K562 (cell line): ENCODE measurements at places on chromosomes 16 and 17. TPM values are rescaled to one million over a fixed set of nuclear protein-coding genes. Genes with fewer than 3 reads are reported as not detected.

DNA sequence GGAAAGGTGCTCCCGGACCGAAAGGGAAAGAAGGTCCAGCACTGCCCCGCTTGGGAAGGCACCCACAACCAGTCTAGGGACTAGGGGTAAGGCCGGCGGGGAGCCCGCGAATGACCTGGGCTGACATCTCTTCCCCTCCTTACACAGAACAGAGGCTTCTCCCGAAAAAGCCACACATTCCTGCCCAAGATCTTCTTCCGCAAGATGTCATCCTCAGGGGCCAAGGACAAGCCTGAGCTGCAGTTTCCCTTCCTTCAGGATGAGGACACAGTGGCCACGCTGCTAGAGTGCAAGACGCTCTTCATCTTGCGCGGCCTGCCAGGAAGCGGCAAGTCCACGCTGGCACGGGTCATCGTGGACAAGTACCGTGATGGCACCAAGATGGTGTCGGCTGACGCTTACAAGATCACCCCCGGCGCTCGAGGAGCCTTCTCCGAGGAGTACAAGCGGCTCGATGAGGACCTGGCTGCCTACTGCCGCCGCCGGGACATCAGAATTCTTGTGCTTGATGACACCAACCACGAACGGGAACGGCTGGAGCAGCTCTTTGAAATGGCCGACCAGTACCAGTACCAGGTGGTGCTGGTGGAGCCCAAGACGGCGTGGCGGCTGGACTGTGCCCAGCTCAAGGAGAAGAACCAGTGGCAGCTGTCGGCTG, 1.5 kb downstream of the CNP start:
- no peak for DNase-seq

The SLC13A5 gene
- polyA plus RNA-seq: not detected in 2 replicates

- DNase-seq: no peak
Observed at GRCh38 chr17:40962059-40962561, 4.6 kb downstream of the KRT39 start.

GRCh38 chr16:8070506-8070905, 519.8 kb downstream of the TMEM114 start:
- DNase-seq: no peak

DNA sequence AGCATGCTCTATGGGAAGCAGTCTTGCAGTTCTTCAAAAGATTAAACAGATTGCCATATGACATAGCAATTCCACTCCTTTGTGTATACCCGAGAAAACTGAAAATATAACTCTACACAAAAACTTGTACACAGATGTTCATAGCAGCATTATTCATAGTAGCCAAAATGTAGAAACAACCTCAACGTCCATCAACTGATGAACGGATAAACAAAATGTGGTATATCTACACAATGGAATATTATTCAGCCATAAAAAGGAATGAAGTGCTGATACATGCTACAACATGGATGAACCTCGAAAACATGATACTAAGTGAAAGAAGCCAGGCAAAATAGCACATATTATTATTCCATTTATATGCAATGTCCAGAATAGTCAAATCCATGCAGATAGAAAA, 221.2 kb upstream of the PSMD7 start:
- no peak for DNase-seq

The FOXN1 gene
- polyA plus RNA-seq: not detected in 2 replicates

The STH gene
- not detected in 2 replicates for polyA plus RNA-seq

The COPZ2 gene
- polyA plus RNA-seq: not detected in 2 replicates

The PRDM7 gene
- not detected in 2 replicates for polyA plus RNA-seq

DNA sequence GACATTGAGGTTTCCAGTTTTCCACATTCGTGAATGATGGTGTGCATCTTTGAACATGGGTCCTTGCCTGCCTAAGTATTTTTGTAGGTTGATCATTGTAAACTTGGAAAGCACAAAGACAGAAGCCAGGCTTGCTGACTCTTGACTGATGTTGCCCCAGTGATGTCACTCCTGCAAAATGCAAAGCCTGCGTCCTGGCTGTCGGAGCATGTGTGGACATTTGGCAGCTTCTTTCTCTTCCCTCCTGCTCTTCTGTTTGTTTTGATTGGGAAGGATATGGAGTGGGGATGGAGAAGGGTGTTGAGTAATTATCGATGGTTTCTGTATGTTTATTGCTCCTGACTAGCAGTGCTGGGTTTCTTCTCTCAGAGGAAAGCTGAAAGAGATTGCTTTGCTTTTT, 3.2 kb downstream of the NDE1 start:
- no peak for DNase-seq

DNA sequence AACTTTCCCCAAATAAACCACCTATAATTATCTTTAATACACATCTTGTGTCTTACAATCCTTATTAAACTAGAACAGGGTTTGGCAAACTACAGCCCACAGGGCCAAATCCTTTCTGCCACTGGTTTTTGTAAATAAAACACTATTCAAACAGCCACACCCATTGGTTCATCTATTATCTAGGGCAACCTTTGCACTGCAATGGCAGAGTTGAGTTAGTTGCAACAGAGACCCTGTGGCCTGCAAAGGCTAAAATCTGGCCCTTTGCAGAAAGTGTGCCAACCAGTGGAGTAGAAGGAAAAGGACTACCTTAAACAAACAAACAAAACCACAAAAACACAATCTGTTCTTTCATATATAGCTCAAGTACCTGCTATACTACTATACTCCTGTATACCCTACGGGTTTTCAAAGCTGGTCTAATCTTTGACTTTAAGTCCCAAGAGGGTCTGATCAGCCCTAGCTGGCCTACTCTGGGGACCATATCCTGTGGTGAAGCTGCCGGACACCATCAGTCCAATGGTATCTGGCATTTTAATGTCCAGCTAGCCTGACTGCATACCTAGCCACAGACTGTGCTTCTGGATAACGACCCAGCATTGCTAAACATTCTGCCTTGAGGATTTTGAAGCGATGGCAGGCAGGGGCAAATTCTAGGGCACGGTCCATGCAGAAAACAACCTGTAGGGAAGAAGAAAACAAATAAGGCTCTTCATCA, 23.3 kb downstream of the CNP start:
- no peak for DNase-seq

- no peak for DNase-seq
Observed at GRCh38 chr17:20032636-20033035, 23.5 kb downstream of the SPECC1 start.

GRCh38 chr17:76495663-76496400, 5.4 kb downstream of the RHBDF2 start:
- DNase-seq: no peak

GRCh38 chr16:49688036-49688697, 167.7 kb downstream of the ZNF423 start:
- DNase-seq: no peak

The CD300A gene
- polyA plus RNA-seq: 0.26 and 0.50 TPM in 2 replicates

- DNase-seq: no peak
Observed at GRCh38 chr16:56408379-56409098, 16.8 kb downstream of the AMFR start.

The NPIPB6 gene
- polyA plus RNA-seq: 0.56 and 0.96 TPM in 2 replicates

DNA sequence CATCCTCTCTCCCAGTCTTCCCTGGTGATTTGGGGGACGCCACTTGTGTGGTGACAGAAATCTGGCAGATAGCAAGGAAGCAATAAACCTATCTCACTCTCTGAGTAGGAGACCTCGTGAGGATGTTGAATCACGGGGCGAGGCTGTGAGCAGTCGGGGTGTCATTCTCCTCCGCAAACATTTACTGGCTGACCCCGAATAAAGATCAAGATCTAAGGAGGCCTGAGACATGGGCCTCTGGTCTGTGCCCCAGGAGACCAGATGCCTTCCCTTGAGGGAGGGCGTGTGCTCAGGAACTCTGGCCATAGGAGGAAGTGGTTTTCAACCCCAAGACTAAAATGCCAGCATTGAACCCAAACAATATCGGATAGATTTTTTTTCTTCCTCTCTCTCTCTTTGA, 53.1 kb downstream of the FOXL1 start:
- no peak for DNase-seq

GRCh38 chr17:44110011-44110686, 13.3 kb downstream of the HDAC5 start:
- DNase-seq: no peak

DNA sequence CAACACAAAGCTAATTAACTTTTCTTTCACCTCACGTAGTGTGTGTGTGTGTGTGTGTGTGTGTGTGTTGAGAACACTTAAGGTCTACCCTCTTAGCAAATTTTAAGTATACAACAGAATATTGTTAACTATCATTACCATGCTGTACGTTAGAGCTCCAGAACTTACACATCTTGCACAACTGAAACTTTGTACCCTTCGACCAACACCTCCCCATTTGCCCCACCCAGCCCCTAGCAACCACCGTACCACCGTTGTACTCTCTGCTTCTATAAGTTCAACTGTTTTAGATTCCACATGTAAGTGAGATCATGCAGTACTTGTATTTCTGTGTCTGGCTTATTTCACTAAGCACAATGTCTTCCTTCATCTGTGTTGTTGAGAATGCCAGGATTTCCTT, 28.1 kb upstream of the MLYCD start:
- DNase-seq: no peak
